Stimulated activated CD8-positive, alpha-beta memory T cell treated with anti-CD3 and anti-CD28 coated beads, Interleukin-4, amount 100 ng/mL, for 1 hour (primary cell): ENCODE measurements at places on chromosomes 16 and 17.

DNA sequence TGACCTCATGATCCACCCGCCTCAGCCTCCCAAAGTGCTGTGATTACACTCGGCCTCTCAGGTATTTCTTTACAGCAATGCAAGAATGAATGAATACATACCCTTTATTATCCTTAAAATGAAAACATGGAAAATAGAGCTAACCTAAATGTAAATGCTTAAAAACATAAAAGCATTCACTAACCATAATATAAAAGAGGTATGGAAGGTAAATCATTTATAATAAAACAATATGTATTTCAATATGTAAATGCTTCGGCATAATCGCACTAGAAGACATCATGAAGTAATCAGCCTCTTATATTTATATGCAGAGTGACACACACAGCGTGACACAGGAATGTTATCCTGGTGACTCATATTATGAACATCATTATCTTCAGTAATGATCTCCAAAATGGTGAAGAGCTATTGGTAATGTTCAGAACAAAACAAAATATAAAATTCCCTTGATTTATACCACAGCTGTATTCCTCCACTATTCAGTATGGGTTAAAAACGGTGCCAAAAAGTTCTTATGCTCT, 53.9 kb downstream of the AIPL1 start:
- no peak for DNase-seq

DNA sequence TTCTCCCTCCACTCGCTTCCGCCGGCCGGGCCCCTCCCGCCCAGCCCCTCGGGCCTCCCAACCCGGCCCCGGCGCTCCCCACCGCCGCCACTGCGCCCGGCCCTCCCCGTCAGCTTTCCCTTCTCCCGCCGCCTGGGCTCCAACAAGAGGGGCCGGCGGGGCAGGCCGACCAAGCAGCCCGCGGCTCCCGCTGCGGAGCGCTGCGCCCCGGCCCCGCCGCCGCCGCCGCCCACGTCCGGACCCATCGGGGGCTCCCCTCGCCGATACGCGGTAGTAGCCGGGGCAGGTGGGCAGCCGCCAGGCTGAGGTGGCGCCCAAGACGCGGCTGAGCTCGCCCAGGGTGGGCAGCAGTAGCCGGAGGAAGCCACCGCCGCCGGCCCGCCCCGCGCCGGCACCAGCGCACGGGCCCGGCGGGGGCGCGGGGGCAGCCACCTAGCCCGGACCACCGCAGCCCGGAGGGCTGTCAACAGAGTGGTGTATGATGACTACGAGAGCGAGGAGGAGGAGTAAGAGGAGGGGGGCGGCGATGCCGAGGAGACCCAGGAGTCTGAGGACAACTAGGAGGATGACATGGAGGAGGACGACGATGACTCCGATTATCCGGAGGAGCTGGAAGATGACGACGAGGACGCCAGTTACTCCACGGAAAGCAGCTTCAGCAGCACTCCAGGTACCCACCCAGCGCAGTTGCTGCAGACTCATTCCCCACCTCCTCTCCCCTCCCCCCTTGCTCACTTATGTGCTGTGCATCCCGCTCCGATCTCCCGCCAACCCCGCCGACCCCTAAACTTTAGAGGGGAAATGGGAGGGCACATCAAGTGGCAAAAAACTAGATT, 498 bp downstream of the LRRC37B start:
- DNase-seq = no peak

- no peak for DNase-seq
These were observed 11.9 kb upstream of the ENGASE start for GRCh38 chr17:79062691-79063090.

- DNase-seq = no peak
These were observed 12.4 kb downstream of the COL1A1 start for GRCh38 chr17:50188921-50189549.

- DNase-seq = no peak
These were observed 32.5 kb upstream of the PLCG2 start for GRCh38 chr16:81746566-81746965.

GRCh38 chr17:74063439-74063838, 140.0 kb upstream of the RPL38 start:
- no peak for DNase-seq
